ENCODE measurements at places on chromosomes 3 and 15.

DNA sequence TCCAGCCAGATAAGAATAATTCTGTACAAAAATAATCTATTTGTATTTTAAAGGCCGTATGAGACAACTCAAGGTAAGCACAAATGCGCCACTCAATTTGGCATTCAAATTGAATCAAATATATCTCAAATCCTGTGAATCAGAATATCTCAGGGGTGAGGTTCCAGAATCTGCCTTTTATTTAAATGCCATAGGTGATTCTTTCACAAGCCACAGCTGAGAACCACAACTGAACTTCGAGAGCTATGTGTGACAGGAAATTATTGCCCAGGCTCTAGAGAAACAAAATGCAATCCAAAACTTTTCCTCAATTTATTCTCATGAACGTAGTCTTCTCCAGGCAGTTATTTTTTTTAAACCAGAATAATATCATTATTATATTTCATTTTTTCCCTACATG is 11.9 kb downstream of the ATP8B4 start:
- no peak for DNase-seq

GRCh38 chr3:31772272-31772671 is 208.8 kb downstream of the OSBPL10 start:
- no peak for DNase-seq

DNA sequence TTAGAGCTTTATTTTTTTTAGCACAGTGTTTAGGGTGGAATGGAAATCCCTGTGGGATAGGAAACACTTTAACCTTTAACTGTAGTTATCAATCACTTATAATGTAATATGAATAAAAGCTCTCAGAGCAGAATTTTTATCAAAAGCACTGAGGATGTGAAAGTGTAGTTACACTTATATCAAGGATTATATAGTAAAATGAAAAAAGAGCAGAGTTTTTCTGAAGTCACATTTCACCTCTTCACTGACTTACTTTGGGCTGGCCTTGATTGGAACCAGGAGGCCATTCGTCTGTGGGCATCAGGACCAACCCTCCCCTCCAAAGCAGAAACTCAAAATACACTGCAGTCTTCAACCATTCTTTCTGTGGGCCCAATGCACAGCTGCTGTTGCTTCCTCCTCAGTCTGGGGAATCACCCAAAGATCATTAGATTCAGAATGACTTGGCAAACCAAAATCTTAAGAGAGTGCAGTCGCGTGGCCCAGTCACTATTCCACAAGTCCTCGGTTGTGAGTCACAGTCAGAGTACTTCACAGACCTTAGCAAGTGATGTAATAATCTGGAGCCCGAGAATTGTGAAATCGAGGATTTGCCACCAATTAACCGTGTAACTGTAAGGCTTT is 132.6 kb upstream of the COL8A1 start:
- no peak for DNase-seq

- DNase-seq: no peak
Measured at GRCh38 chr3:11698326-11699082, 54.8 kb upstream of the VGLL4 start.

DNA sequence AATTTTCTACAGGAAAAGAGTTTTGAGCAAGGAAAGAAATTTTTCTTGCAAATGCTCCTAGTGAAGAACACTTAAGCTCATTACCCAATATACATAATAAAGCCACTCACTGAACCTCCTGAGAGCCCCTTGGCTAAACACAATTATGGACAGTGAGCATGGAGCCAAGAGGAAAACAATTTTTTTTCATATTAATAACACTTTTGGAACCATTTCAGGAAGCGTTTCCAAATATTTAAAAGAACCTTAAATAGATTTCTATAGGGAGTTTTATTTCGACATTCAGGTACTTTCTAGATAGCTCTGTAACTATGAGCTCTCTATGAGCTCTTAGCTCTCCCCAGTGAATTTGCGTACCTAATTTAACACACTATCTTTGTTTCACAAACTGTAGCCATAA is 581.1 kb downstream of the ZNF385D start:
- no peak for DNase-seq

- DNase-seq: no peak
Measured at GRCh38 chr3:182246870-182247269, 535.1 kb downstream of the SOX2 start.

- DNase-seq: no peak
Measured at GRCh38 chr15:43406189-43406588, 35.3 kb downstream of the TUBGCP4 start.

DNA sequence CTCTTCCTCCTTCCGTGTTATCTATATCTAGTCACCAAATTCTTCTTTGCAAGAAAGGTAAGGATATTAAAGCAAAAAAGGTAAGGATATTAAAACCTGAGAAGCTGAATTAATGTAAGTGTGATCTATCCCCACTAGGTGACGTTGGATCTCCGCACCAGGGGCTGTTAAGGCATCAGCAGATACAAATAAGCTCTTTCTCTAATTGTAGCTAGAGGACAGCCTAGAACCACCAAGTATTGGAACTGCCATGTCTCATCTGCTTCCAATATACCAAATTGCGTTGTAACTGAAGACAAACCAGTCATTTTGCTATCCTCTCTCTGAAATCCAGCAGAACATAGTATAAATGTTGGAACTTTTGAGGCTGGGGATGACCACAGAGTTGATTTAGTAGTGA is 471.2 kb upstream of the TGFBR2 start:
- no peak for DNase-seq

DNA sequence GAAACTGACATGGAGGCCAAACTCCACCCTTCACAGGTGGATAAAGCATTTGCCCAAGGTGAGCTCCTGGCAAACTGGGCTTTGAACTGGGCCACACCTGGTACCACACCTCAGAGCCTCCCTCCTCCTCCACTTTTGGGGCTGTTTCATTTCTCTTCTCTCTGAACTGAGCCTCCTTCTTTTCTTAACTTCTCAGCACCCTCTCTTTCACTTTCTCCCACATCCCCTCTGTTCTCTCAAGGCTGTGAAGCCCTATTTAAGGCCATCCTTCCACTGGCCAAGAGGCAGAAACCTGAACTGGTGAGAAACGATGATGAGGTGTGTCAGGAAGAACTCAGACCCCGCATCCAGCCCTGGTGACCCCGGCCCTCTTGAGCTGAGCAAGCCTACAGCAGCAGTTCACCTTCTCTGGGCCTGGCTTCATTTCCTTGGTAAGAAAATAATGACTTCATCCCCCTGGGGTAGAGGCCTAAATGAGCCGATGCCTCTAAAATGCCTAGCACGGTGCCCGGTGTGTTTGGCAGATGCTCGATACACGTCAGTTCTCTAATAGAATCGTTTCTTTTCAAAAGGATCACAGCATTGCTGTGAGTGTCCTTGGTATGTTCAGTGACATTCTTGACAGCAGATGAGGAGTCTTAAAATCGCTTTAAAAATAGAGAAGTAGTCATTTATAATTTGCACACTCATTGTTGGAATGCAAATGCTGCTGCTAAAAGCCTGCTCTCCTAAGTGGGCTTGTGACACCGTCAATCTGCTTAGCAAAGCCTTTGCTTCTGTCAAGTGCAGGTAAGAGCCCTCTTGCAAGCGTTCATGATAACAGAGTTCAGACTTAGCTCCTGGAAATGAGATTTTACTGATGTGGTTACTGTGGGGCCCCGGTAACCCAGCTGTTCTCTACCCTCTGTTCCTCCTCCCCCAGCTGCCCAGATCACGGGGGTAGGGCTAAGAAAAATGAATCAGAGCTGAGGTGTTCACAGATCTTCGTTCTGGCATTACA is 97.7 kb upstream of the ATP2B2 start:
- DNase-seq: peak; percentile 2

DNA sequence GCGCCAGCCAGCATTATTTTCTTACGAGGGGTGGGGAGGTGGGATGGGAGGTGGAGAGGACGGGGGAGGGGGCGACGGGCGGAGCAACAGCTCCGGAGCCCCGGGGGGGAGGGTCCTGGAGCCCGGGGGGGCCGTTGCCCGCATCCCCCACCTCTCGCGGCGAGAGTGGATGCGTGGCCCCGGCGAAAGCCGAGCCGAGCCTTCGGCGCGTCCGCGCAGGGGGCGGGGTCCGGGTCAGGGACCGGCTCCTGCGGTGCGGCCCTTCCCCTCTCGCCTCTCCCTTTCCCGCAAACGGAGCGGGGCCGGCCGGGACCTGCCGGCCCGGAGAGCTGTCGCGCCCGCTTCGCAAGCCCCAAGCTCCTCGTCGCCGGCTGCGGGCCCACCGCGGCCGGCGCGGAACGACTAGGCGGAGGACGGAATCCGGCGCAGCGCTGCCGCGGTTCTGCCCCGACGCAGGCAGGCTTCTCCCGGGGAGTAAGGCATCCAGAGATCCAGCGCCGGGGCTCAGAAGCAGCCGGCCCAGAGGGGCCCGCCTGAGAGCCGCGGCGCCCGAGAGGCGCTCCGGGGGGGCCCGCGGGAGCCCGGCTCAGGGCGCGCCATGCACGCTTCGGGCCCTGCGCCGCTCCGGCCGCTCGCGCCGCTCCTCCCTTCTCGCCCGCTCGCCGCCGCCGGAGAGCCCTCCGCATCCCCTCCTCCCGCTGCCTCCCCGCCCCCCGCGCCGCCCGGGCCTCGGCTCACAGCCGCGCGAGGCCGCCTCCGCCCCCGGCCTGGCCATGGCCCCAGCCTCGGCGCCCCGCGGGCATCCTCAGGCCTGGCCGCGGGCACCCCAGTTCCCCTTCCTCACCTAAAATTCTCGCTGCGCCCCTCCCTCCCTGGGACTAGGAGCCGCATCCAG is 459 bp upstream of the ADCY5 start:
- peak; percentile 53 for DNase-seq

DNA sequence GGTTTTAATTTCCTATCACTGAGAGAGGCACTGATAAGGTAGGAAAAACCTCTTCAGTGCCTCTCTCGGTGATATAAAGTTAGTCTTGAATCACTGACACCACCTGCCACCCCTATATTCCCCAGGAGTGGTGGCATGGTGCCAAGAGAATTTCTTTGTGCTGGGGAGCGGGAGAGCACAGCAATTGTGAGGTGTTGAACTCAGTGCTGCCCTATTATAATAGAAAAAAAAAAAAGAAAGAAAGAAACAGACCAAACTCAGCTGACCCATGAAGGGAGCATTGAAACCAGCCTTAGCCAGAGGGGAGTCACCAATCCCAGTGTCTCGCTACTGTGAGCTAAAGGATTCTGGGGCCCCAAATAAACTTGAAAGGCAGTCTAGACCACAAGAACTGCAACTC is 201.4 kb upstream of the STT3B start:
- DNase-seq: peak; percentile 32

DNA sequence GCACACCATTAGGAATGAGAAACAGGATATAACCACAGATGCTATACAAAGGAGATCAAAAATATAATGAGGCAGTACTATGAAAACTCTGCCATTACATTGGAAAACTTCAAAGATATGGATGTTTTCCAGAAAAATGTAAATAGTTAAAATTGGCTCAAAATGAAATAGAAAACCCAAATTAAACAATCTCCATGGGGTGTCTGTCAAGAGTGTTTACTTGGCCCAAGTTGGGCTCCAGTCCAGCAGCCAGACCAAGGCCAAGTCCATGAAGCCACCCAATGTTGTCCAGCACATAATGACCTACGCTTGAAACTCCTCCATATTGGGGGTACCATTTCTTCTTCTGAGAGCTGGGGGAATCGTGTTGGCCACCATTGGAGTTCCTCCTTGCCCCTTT is 37.1 kb downstream of the CTXND1 start:
- DNase-seq: no peak

DNA sequence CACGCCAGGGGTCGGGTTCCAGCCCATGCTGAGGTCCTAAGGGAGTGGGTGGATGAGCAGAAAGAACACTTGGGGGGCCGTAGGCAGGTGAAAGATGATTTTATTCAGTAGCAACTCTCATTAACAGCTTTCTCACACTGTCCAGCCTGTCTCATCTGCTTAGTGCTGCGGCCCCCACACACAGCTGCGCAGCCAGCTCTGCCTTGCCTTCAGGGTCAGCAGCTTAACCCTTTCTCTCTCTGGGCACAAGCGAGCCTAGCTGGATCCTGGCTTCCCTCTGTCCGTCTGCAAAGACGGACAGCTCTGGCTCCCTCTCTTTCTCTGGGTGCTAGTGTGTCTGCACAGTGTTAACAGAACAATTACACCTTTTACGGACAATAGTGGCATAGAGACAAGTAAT is 21.3 kb downstream of the NPAP1 start:
- DNase-seq: no peak

DNA sequence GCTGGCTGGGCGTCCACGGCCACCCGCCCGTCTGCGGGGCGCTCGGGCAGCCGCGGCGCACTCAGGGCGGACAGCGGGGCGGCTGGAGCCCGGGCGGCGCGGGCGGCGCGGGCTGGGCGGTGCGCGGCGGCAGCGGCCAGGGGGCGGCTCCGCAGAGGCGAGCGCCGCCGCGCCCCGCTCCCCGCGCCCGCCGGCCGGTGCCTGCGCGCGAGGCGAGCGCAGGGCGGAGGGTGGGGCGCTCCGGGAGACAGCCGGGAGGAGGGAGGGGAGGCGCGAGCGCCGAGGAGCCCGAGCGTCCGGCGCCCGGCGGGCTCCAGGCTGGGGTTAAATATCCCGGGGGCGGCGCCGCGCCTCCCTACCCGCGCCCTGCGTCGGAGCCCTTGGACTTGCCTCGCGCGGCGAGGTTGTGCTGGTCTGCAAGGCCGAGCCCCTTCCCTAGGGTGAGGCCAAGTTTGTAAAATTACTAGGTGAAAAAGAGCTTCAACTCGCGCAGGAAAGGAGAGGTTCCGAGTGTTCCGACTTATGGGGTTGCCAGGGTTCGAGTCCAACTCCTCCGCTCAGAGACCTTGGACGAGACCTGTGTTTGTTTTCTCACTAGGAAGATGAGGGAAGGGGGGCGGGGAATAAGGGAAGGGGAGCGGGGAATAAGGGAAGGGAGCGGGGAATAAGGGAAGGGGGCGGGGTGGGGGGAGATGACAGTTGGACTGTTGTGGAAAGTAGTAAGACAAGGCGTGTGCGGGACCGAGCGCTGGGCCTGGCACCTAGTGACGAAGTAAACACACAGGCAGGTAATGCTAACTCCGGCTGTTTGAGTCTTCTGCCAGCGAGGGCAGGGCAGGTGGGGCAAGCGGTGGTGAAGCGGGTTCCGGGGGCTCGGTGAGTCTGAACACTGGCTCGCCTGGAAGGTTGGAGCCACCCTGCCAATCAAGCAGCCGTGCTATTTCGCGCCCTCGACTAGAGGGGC is at the start of gene TNFAIP8L3:
Gene TNFAIP8L3 (minus strand): TSS at position 301 of the 964 bp plus-strand sequence. CDS start 311 bp downstream, outside the sequence.
- DNase-seq: peak; percentile 31

- DNase-seq: peak; percentile 2
Measured at GRCh38 chr3:18917923-18918322, 230.4 kb upstream of the KCNH8 start.

DNA sequence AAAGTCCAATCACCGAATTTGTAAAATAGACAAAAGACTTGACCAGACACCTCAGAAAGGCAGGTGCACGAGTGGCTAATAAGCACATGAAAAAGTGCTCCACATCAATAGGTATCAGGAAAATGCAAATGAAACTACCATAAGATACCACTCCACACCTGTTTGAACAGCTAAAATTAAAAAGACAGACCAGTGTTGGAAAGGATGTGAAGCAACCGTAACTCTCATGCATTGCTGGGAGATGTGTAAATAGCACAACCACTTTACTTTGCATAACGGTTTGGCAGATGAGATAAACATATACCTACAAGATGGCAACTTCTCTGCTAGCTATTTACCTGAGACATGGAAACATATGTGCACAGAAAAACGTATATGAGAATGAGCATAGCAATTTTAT is 56.9 kb downstream of the CADPS start:
- DNase-seq: no peak
